ENCODE measurements at places on chromosomes 6 and 20. TPM values are rescaled to one million over a fixed set of nuclear protein-coding genes. Genes with fewer than 3 reads are reported as not detected.
A peak's percentile ranks its signal among the peaks of the same experiment; 100 is the strongest.

DNA sequence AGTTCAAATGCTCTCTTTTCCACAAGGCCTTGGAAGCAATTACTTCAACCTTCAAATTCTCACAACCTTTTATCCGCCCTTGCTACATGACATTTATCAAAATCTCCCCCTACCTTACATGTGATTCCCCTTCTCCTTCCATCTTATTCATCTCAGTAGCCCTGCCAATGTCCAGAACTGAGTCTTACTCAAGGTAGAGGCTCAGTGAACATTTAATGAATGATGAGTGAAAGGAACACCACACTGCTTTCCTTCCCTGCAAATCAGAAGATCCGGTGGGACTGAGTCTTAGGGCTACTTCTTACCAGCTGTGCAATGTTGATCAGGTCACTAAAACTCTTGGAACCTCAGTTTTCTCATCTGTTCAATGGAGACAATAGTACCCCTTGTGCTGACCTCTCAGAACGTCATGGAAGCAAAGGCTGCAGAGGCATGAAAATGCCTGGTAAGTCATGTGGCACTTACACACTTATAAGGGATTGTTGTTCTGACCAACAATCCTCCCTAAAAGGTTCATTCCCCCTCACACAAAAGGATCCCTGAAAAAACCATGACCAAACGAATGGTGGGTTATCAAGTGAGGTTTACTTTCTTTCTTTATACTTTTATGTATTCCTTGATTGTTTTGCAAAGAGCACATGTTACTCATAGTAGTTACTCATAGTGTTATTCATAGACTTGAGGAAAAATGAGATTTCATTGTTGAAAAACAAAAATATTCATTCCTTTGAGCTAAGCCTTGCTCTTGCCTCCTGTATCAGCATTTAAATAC lies 6.5 kb downstream of the MDGA1 start:
- H3K36me3 ChIP-seq, result no peaks in the 10 kb centered on the region
- H3K4me1 ChIP-seq, result peaks cover 17% of the 10 kb centered on the region
- peak overlapping the region; percentile 63 for H3K27ac ChIP-seq
- DNase-seq, result peak; percentile 67
- no peak overlapping the region for H3K4me3 ChIP-seq
- H3K27me3 ChIP-seq, result no peaks in the 10 kb centered on the region

- H3K4me1 ChIP-seq, result no peaks in the 10 kb centered on the region
- no peak overlapping the region for H3K4me3 ChIP-seq
- H3K36me3 ChIP-seq, result no peaks in the 10 kb centered on the region
- no peak for DNase-seq
Observed at GRCh38 chr6:163370464-163371117, 43.9 kb upstream of the QKI start.

Gene GPX6
- total RNA-seq, result not detected

Gene HMGN4
- total RNA-seq, result 81.6 TPM

Gene FKBP1C
- 0.13 TPM for total RNA-seq

DNA sequence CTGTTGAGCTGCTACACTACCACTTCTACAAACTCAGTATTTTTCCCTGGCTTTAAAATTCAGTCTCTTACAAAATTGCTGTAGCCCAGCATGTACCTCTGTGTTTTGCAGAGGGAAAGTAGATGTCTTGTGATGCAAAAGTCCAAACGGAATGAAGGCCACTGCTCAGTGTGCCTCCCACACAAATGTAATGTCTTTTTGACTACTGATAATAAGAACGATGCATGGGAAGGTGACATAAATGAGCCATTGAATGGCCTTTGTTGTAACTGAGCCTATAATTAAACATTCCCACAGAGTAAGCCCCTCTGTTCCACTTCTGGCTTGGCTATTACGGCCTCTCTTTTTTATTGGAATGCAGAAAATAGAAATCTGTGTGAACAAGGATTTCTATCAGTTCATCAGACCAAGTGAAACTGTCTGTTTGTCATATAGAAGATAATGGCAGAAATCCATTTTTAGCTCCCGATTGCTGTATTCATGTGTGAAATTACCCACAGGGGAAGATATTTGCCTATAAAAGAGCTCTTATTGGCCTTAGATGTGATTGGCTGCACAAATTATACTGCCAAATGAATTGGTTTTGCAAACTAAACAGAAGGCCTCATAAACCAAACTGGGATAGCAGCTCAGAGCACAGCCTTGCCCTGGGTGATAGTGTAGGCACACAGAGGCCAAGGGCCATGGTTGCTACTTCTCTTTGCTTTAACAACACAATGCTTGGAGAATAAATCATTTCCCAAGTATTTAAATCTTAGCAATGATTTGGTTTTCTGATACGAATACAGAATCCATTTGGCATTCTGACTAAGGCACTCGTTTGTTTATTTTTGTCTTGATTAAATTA lies 241.5 kb upstream of the PLN start:
- no peaks in the 10 kb centered on the region for H3K36me3 ChIP-seq
- no peaks in the 10 kb centered on the region for H3K4me1 ChIP-seq
- no peaks in the 10 kb centered on the region for H3K27me3 ChIP-seq
- no peak for DNase-seq
- no peak overlapping the region for H3K27ac ChIP-seq
- H3K4me3 ChIP-seq, result no peak overlapping the region

GRCh38 chr6:63114610-63115211 lies 96.6 kb upstream of the FKBP1C start:
- H3K4me3 ChIP-seq, result no peak overlapping the region
- no peaks in the 10 kb centered on the region for H3K36me3 ChIP-seq
- no peaks in the 10 kb centered on the region for H3K27me3 ChIP-seq
- no peaks in the 10 kb centered on the region for H3K4me1 ChIP-seq
- no peak for DNase-seq

DNA sequence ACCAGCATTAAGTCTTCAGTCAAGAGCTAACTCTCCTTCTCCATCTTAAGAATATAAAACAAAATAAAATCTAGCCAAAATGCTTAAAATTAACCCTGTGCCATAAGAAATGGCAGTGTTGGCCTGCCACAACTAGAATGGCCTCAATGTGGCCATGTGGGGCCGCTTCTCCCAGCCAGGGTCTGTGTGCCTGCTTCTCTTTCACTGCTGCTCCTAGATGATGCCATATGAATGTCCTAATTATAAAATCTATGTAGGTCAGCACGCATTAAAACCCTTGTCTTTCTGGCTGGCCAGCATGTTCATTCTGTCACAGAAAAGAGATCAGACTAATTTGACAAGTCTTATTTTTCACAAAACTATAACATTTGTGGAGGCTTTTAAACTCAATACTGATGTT lies 102.6 kb downstream of the C6orf118 start:
- no peak for DNase-seq
- H3K27me3 ChIP-seq, result no peaks in the 10 kb centered on the region
- H3K27ac ChIP-seq, result no peak overlapping the region
- H3K4me1 ChIP-seq, result no peaks in the 10 kb centered on the region
- no peaks in the 10 kb centered on the region for H3K36me3 ChIP-seq
- no peak overlapping the region for H3K4me3 ChIP-seq

DNA sequence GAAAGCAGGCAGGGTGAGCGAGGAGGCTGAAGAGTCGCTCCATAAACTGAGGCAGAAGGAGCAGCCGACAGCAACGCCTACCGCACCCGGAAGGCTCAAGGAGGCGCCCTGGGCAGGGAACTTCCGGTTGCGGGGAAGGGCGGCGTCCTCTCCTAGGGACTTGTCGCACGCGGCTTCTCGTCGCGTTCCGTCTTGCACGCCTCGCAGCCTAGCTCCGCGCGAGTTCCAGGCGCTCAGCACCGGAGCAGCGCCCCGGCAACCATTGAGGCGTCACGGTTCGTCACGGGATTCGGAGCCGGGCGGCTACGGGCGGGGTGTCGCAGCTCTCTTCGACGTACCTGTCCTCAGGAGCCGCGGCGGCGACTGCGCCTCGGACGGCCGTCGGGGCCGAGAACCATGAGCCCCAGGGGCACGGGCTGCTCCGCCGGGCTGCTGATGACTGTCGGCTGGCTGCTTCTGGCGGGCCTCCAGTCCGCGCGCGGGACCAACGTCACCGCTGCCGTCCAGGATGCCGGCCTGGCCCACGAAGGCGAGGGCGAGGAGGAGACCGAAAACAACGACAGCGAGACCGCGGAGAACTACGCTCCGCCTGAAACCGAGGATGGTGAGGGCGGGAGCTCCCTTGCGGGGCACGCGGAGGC lies at the start of gene SPACA1:
Gene SPACA1 (plus strand): TSS at position 332 of the 641 bp plus-strand sequence. CDS start 65 bp downstream, at position 397.
- H3K36me3 ChIP-seq, result no peaks in the 10 kb centered on the region
- DNase-seq, result no peak
- H3K27ac ChIP-seq, result no peak within 1 kb of the TSS
- no peak within 1 kb of the TSS for H3K4me3 ChIP-seq
- no peaks in the 10 kb centered on the region for H3K4me1 ChIP-seq
- no peaks in the 10 kb centered on the region for H3K27me3 ChIP-seq

- H3K4me1 ChIP-seq, result peaks cover 6% of the 10 kb centered on the region
- H3K4me3 ChIP-seq, result peak overlapping the region; percentile 96
- peak; percentile 56 for DNase-seq
- H3K36me3 ChIP-seq, result peaks cover 3% of the 10 kb centered on the region
- no peaks in the 10 kb centered on the region for H3K27me3 ChIP-seq
Observed at GRCh38 chr20:58981628-58982364, 740 bp downstream of the NELFCD start.

Gene DOP1A
- total RNA-seq, result 18.2 TPM

Gene SEL1L2
- not detected for total RNA-seq

DNA sequence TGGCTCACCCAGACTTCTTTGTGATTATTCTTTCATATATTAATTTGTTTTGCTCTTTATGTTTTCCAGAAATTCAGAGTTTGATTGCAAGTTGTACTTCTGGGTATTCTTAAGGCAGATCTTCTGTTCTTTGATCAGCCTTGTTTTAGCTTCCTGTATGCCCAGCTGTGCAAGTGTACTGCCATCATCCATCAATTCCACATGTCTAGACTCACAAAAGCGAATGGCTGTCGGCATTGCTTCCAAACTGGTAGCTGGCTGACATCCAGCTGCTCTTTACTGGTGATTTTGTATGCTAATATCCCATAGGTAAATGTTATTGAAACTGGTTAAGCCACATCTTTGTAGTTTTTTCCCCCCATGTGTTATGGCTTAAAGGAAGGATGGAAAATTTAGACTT lies 1084.8 kb upstream of the CITED2 start:
- DNase-seq, result no peak
- peaks cover 25% of the 10 kb centered on the region for H3K4me1 ChIP-seq
- H3K4me3 ChIP-seq, result no peak overlapping the region
- H3K27ac ChIP-seq, result no peak overlapping the region
- H3K27me3 ChIP-seq, result no peaks in the 10 kb centered on the region

DNA sequence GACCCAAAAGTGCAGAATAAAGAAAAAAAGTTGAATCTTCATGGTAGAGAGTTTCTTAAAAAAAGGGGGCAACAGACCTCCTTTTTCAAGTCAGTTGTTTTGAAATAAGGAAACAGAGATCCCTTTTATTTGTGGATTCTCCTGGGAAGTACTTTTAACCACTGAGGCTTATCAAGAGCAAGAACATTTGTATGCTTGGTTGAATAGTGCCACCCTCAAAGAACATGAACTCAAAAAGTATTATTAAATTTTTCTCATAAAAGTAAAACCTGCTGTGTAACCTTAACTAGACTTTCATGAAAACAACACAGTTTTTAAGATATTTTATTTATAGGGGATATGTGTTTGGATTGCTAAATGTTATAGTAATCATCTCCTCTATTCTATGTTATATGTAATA lies at the start of gene DEFB110:
Gene DEFB110 (minus strand): TSS at position 101 of the 400 bp plus-strand sequence. CDS start 59 bp downstream, at position 42.
- no peaks in the 10 kb centered on the region for H3K27me3 ChIP-seq
- no peak for DNase-seq
- no peak within 1 kb of the TSS for H3K27ac ChIP-seq

- H3K4me3 ChIP-seq, result no peak overlapping the region
- no peaks in the 10 kb centered on the region for H3K27me3 ChIP-seq
- no peak overlapping the region for H3K27ac ChIP-seq
- H3K36me3 ChIP-seq, result no peaks in the 10 kb centered on the region
Observed at GRCh38 chr6:169921217-169921616, 169.8 kb downstream of the ERMARD start.

GRCh38 chr20:41247523-41248367 lies 69.8 kb downstream of the ZHX3 start:
- no peaks in the 10 kb centered on the region for H3K36me3 ChIP-seq
- H3K27me3 ChIP-seq, result no peaks in the 10 kb centered on the region
- H3K4me3 ChIP-seq, result peak overlapping the region; percentile 65
- peak overlapping the region; percentile 82 for H3K27ac ChIP-seq

GRCh38 chr20:38139156-38139912 lies 25.7 kb downstream of the TGM2 start:
- no peak overlapping the region for H3K4me3 ChIP-seq
- H3K27ac ChIP-seq, result no peak overlapping the region
- DNase-seq, result no peak
- no peaks in the 10 kb centered on the region for H3K27me3 ChIP-seq

GRCh38 chr20:1840817-1841553 lies 54.2 kb upstream of the SIRPA start:
- DNase-seq, result peak; percentile 47
- H3K27me3 ChIP-seq, result no peaks in the 10 kb centered on the region
- H3K4me1 ChIP-seq, result peaks cover 16% of the 10 kb centered on the region
- H3K36me3 ChIP-seq, result no peaks in the 10 kb centered on the region
- H3K27ac ChIP-seq, result peak overlapping the region; percentile 32

Gene ULBP2
- 23.8 TPM for total RNA-seq

- H3K36me3 ChIP-seq, result no peaks in the 10 kb centered on the region
- no peaks in the 10 kb centered on the region for H3K27me3 ChIP-seq
- H3K27ac ChIP-seq, result no peak overlapping the region
- no peak overlapping the region for H3K4me3 ChIP-seq
- H3K4me1 ChIP-seq, result no peaks in the 10 kb centered on the region
- DNase-seq, result no peak
Observed at GRCh38 chr6:34535646-34536045, 20.5 kb downstream of the SPDEF start.

DNA sequence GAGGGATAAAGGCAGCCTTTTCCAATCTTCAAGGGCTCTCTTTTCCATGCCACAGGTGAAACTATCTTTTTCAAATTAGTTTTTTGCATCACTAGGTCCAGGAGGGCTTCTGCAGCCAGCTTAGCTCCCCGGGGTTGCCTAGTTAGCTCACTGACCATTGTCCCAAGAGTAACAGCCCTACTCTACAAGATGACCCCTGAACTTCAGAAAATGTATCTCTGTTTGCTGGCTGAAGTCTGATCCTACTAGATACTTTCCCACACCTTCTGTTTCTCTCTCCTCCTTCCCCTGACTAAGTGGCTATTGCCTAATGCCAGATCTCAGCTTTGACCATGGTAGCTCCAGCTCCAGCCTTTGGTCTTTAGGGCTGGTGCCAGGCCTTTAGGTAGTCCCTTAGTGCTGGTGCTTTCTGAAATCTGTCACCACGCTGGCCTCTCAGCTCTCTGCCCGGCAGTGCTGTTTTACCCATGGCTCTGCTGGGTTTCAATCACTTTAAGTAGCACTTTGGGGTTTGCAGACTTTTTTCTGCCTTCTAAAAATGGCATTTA lies 255.1 kb downstream of the RNGTT start:
- H3K4me1 ChIP-seq, result no peaks in the 10 kb centered on the region
- H3K36me3 ChIP-seq, result no peaks in the 10 kb centered on the region
- no peak overlapping the region for H3K27ac ChIP-seq
- H3K4me3 ChIP-seq, result no peak overlapping the region
- DNase-seq, result peak; percentile 6

DNA sequence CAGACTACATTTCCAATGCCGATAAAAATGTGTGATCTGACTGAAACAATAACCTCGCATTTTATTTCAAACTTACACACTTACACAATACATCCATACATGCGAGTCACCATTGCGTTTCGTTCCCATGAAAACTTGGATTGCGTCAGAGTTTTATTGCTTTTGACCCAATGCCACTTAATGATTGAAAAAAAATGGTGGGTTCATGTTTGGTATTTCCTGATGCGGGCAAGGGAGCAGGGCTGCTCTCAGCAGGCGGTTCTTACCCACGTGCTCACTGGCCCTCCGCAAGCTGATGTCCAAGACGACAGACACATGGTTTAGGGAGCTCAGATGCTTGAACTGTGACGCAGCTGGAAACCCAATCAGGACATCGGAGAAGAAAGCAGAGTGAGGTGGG lies 281.0 kb upstream of the SULF2 start:
- H3K4me1 ChIP-seq, result no peaks in the 10 kb centered on the region
- no peaks in the 10 kb centered on the region for H3K36me3 ChIP-seq
- H3K27ac ChIP-seq, result no peak overlapping the region
- DNase-seq, result peak; percentile 26
- no peak overlapping the region for H3K4me3 ChIP-seq

Gene KCNS1
- 0.11 TPM for total RNA-seq
